CD4-positive, alpha-beta memory T cell (primary cell): ENCODE measurements at places on chromosomes 3 and 15. TPM values are rescaled to one million over a fixed set of nuclear protein-coding genes. Genes with fewer than 3 reads are reported as not detected.

GRCh38 chr3:160473978-160474377 is 24.4 kb upstream of the TRIM59 start:
- no peak for DNase-seq

- DNase-seq, result no peak
Observed at GRCh38 chr15:45586125-45586524, 1.1 kb upstream of the BLOC1S6 start.

The LMAN1L gene
- total RNA-seq, result 0.39 TPM

GRCh38 chr3:179513862-179514261 is 48.9 kb upstream of the ACTL6A start:
- DNase-seq, result no peak
